Diencephalon (tissue), 1 donor: ENCODE measurements at places on chromosomes 1 and 21. TPM values are rescaled to one million over a fixed set of nuclear protein-coding genes. Genes with fewer than 3 reads are reported as not detected.

The ADORA1 gene
- total RNA-seq, result 29.8 TPM

The HMCN1 gene
- total RNA-seq, result 4.4 TPM

The SYTL1 gene
- total RNA-seq, result 0.46 TPM

The EPHB2 gene
- 36.9 TPM for total RNA-seq

The S100A7A gene
- total RNA-seq, result not detected
